ENCODE measurements at places on chromosomes 6 and 20. TPM values are rescaled to one million over a fixed set of nuclear protein-coding genes. Genes with fewer than 3 reads are reported as not detected.

GRCh38 chr20:23138682-23139081 lies 52.6 kb upstream of the CD93 start:
- DNase-seq: no peak

DNA sequence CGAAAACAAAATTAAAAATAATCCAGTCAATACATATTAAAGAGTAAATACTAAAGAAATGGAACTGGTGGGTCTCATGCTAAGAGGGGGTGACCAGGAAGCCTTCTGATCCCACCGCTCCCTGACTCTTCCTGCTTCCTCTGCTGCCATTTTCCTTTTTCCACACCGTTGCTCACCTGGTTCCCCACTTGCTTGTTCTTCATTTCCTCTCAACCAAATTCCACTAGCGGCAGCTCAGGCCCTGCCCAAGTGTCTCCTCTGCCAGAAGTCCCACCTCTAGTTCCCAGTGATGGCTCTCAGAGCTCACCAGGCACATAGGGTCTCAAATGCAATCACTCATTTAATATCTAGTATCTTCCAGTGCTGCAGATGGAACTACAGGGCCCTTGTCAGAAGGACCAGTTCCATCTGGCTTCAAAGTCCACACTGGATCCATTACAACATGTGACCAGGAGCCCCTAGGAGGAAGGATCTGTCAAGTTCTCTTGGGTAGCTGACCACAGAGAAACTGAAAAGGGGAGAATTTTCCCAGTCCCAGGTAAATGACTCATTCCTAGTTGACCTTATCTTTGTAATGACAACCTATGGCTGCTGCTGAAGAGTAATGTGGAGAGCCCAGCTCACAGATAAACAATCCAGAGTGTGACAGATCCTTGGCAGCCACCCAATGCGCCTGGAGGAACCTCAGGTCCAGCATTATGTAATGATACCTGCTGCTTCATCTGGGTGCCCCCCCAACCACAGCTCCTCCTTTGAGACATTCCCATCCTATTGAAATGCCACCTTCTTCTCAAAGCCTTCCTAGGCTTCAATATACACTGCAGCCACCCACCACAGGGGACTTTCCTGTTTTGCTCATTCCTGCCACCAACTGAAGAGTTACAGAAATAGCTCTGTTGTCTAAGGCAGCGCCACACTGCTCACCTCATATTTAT lies 38.2 kb downstream of the ELMO2 start:
- DNase-seq: no peak

- no peak for DNase-seq
These were observed 302.6 kb upstream of the NRSN1 start for GRCh38 chr6:23823421-23823820.

DNA sequence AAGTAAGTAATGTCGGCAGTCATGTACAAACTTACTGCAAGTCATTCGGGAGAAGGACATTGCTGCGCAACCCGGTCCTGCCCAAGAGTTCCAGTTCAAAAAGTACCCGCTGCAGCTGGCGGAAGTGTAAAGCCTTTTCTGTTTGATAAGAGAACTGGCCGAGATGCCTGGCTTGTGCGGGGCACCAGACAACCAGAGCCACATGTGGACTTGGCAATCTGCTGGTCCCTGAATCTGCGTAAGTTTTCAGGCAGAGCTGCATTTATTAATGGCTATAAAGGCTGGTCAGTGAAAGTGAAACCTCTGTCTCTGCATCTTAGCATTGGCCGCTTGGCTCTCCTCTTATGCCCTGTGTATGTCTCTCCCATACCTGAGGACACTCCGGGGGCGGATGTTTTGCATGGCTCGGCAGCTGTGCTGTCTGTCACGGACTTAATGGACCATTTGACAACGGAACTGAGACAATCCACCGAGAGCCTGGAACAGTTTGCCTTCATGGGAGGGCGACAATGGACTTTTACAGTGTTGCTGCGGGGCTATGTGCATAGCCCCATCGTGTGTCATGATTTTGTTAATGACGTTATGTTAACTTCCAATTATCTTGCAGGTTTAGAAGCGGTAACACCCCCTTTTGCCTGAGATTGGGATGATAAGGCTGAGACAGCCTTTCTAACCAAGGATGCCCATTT lies 19.8 kb upstream of the RGS17 start:
- DNase-seq: no peak

ARG1 gene
- polyA plus RNA-seq: 0.08 TPM

- no peak for DNase-seq
These were observed 18.0 kb downstream of the USP49 start for GRCh38 chr6:41877051-41877680.

DNA sequence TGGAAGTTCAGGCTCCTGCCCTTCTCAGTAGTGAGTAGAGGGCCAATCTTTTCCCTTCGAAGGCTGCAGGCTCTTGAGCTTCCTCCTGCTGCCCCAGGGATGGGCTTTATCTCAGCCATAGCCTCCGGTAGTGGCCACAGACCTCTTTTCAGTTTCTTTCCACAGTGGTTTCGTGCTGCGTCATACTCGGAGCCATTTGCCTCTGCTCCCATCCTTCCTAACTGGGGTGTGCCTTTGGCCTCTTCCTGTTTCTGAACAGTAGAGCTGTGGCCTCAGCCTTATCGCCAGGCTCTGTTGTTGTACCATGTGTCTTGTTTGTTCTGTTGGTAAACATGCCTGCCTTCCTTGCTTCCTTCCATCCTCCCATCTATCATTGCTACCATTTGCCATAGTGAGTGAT lies 54.1 kb downstream of the TULP4 start:
- DNase-seq: no peak

DNA sequence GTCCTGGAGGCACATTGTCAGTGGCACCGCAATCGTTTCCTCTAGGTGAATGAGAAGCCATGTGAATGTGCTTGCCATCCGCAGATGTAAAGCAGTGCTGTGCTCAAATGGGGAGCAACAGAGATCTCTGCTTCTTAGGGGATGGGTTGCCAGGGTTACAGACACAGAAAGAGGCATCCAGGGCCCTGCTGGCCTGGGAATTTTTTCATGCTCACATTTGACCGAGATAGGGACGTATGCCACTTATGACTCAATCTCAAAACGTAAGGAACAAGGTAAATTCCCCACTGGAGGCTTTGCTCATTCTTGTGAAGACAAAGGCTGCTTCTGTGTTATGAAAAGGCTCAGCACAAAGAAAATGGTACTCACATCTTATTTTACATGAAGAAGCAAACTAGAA lies 11.0 kb downstream of the C6orf118 start:
- no peak for DNase-seq

DNA sequence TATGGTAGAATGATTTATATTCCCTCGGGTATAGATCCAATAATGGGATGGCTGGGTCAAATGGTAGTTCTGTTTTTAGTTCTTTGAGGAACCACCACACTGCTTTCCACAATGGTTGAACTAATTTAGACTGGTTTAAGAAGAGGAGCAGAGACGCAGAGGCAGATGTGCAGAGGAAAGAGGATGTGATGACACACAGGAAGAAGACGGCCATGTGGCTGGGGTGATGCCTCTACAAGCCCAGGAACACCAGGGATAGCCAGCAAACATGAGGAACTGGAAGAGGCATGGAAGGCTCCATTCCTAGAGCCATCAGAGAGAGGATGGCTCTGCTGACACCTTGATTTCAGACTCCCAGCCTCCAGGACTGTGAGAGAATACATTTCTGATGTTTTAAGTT lies 218.3 kb upstream of the DTNBP1 start:
- no peak for DNase-seq

DNA sequence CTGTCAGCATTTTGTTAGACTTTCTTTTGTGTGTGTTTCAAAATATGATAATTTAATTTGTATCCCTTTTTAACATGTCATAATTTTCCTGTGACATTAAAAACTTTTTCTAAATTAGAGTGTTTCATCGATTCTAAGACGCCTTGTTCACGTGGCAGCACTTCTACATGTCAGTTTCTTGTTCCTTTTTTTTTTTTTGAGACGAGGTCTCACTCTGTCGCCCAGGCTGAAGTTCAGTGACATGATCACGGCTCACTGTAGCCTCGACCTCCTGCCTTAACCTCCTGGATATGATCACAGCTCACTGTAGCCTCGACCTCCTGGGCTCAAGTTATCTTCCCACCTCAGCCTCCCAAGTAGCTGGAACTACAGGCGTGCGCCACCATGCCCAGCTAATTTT lies 27.6 kb upstream of the ADRM1 start:
- DNase-seq: no peak

GRCh38 chr6:150622476-150622875 lies 22.8 kb downstream of the PLEKHG1 start:
- no peak for DNase-seq

CPNE5 gene
- 1.8 TPM for polyA plus RNA-seq

MUCL3 gene
- polyA plus RNA-seq: not detected

DNA sequence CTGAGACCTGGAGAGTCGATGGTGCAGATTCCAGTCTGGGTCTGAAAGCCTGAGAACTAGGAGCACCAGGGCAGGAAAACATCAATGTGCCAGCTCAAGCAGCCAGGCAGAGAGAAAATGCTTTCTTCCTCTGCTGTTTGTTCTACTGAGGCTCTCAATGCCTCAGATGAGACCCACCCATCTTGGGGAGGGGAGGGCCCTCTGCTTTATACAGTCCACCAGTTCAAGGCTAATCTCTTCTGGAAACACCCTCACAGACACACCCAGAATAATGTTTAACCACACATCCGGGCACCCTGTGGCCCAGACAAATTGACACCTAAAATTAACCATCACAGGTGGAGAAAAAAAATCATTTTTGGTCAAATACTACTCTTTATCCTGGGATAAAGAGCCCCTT lies 89.3 kb upstream of the SLC22A23 start:
- DNase-seq: no peak

- DNase-seq: no peak
These were observed 31.8 kb downstream of the SYNE1 start for GRCh38 chr6:152605342-152605741.

GRCh38 chr6:157193443-157193996 lies 129.8 kb downstream of the TMEM242 start:
- DNase-seq: no peak

DNA sequence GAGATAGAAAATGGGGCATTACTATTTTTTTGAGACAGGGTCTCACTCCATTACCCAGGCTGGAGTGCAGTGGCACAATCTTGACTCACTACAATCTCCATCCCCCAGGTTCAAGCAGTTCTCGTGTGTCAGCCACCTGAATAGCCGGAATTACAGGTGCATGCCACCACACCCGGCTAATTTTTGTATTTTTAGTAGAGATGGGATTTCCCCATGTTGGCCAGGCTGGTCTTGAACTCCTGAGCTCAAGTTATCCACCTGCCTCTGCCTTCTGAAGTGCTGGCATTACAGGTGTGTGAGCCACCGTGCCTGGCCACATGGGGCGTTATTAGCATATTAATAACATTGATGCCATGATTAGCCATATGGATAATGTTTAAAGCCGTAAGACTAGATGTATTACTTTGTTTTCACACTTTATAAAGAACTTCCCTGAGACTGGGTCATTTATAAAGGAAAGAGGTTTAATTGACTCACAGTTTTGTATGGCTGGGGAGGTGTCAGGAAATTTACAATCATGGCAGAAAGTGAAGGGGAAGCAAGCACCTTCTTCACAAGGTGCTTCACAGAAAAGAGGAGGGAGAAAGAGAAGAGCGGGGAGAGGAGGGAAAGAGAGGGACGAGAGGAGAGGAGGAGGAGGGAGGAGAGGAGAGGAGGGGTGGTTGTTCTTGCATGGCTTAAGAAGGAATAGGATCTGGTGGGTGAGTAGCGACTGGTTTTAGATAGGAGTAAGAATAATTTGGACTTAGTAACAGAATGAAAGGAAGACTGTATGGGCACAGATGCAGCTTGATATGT lies 51.9 kb downstream of the MYO6 start:
- no peak for DNase-seq

DNA sequence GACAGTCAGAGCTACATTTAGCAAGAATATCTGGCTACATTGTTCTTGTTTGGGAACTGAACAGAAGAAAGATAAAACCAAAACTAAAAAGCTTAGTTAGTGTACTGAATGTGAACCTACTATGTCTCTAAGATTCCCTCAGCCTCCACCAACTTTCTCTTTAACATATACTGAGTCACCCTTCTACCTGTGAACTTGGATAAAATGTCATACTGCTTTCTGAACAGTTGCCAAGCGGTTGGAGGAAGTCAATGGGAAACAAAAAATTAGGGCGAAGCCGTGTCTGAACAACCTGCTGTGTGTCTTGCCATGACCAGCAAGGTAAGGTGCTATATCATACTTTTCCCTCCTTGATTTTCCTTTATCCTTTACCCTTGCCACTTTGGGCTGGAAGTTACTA lies 243.5 kb downstream of the BTBD9 start:
- DNase-seq: no peak

GRCh38 chr6:128241216-128241615 lies 279.2 kb downstream of the PTPRK start:
- DNase-seq: no peak

GRCh38 chr6:6556738-6557503 lies 31.6 kb upstream of the LY86 start:
- no peak for DNase-seq

GRCh38 chr20:325889-326644 lies 715 bp downstream of the SOX12 start:
- DNase-seq: peak; percentile 80

DNA sequence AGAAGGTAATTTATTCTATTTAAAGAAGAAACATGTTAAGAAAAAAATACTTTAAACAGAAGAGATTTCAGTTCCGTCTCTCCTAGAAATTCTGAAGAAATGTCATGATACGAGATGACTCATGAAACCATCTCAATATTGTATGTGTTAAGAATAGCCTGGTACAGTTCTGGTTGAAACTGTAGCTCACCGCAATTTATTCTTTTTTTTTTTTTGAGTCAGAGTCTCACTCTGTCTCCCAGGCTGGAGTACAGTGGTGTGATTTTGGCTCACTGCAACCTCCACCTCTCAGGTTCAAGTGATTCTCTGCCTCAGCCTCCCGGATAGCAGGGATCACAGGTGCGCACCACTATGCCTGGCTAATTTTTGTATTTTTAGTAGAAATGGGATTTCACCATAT lies 103.3 kb downstream of the ARHGAP18 start:
- DNase-seq: no peak

DNA sequence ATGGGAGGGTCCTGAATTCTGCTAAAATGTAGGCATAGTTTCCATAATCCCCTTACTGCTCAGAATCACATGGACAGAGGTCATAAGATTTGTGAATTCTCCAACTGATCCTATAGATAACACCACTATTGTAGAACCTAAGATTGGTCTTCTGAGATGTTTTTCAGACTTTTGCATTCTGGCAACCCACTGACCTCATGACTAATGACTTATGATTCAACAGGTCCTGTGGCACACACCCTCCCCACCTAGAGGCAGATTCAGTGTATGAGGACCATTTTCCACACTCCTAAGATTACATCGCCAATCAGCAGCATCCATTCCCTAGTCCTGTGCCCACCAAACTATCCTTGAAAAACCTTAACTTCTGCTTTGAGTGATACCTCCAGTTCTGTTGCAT lies 207.2 kb downstream of the BTBD9 start:
- DNase-seq: no peak
